ENCODE measurements at places on chromosomes 1 and 21.

GRCh38 chr1:198677027-198677426 is 38.2 kb downstream of the PTPRC start:
- DNase-seq: no peak

GRCh38 chr1:226092965-226093364 is 30.4 kb downstream of the H3-3A start:
- no peak for DNase-seq

DNA sequence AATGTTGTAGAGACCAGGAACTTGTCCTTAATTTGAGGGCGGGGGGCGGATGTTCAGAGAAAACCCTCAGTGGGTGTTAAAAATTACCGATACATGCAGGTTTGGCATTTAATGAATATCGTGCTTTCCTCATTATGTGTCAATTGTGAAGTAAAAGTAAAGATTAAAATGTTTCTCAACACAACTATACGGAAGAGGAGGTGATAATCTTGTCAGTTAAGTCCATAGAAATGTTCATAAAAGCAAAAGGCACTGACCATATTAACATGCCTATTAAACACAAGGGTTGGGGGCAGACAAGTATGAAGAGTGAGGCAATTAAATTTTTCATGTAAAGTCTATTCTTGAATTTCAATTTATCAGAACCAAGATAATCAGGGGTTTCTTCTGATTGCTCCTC is 1.3 kb downstream of the BRINP3 start:
- DNase-seq: no peak

GRCh38 chr1:234667600-234668576 is 57.9 kb upstream of the IRF2BP2 start:
- DNase-seq: no peak

DNA sequence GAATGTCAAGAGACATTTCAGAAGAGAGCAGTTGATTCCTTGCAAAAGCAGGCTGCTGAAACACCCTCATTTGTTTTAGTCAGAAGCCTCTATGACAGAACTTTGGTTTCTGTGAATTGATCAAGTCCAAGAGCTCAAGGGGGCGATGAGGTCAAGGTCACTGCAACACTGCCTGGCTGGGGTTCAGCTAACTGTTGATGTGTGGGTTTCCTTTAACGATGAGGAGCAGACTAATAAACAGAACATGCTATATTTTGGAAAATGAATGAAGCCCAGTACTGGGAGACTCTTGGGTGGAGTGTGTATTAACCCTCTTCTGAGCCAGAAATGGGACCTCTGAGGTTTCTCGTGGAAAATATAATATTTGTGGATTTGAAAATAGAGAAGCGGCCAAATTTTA is 109.3 kb downstream of the ZC3H11B start:
- peak; percentile 33 for DNase-seq
